Left ventricle myocardium inferior (tissue), 1 donor: ENCODE measurements at places on chromosomes 3 and 15. TPM values are rescaled to one million over a fixed set of nuclear protein-coding genes. Genes with fewer than 3 reads are reported as not detected.

GRCh38 chr3:161049683-161050248 lies 55.4 kb downstream of the B3GALNT1 start:
- H3K27me3 ChIP-seq = no peaks in the 10 kb centered on the region
- H3K4me3 ChIP-seq = no peak overlapping the region
- no peaks in the 10 kb centered on the region for H3K4me1 ChIP-seq
- H3K27ac ChIP-seq = no peak overlapping the region
- DNase-seq = no peak

DNA sequence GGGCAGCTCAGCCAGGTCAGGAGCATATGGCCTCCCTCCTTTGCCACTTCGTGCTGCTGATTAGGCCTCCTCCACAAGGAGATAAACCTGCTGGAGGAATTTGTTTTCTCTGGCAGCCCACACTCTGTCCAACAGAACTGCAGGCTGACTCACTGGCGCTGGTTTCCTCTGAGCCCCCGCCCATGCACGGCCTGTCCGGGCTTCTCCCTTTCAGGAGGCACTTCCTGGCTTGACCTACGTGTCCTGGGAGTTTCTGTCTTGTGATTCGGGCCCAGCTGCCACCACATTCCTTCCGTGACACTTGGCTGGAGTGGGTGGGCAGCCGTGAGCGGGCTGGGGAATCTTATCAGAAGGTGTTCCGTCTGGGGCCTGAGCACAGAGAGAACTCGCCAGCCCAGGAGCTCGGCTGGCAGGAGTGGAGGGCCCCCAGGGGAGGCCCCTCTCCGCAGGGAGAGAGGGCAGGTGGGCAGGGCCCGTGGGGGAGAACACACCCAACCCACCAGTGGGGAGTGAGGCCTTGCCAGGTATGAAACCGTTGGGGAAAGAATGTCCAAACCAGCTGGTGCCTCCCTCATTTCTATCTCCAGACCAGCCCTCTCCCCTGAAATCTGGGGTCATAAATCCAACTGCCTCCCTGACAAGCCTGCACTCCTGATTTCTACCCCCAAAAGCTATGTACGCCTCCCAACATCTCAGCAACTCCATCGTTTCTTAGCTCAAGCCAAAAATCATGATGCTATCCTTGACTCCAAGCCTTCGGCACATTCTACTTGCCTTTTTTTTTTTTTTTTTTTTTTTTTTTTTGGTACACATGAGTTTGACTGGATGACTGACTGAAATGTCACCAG lies 110.6 kb upstream of the MEF2A start:
- H3K27ac ChIP-seq = peak overlapping the region; percentile 93
- peak overlapping the region; percentile 29 for H3K4me3 ChIP-seq
- peaks cover 70% of the 10 kb centered on the region for H3K4me1 ChIP-seq
- H3K36me3 ChIP-seq = no peaks in the 10 kb centered on the region
- peak; percentile 91 for DNase-seq

- no peaks in the 10 kb centered on the region for H3K27me3 ChIP-seq
- H3K27ac ChIP-seq = no peak overlapping the region
- H3K36me3 ChIP-seq = no peaks in the 10 kb centered on the region
Observed at GRCh38 chr15:69926006-69926405, 171.7 kb downstream of the TLE3 start.

ELL3 gene
- 0.82 TPM for total RNA-seq

RBPMS2 gene
- 276 TPM for total RNA-seq
